Nephron progenitor cell (in vitro differentiated cells): ENCODE measurements at places on chromosomes 5 and 9.
A peak's percentile ranks its signal among the peaks of the same experiment; 100 is the strongest.

- DNase-seq: peak; percentile 2
Observed at GRCh38 chr5:101271416-101271815, 368.3 kb upstream of the ST8SIA4 start.

- no peak for DNase-seq
Observed at GRCh38 chr9:76734716-76735115, 29.5 kb upstream of the PCA3 start.

DNA sequence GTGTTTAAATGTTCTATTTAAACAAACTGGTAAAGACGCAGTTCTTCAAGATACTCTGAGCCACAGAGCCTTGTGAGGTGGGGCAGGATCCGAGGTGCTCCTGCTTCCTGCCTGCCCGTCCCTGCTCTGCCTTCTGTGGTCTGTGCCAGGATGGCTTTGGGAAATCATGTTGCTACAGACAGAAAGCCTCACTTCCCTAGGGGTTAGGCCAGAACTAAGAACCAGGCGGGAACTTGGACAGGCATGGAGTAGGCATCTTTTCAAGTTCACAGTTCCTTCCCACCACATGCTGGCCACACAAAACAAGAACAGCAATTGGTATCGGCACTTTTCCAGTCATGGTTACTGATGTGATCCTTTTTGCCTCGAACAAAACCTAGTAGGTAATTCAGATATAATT lies 67.7 kb upstream of the SPOCK1 start:
- no peak for DNase-seq

DNA sequence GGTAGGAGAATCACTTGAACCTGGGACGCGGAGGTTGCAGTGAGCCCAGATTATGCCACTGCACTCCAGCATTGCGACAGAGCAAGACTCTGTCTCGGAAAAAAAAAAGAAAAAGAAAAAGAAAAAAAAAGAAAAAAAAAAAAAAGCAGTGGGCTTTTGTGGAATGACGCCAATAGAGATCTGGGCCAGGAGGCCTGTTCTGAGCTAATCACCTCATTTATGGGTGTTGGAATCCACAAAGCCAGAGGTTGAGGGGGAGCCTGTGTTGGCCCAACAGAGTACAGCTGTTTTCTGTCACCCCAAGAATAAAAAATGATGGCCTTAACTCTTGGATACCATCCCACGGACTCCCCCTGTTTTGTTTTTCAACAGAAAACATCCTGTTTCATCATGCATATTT lies 18.5 kb downstream of the OSTF1 start:
- DNase-seq: no peak

- peak; percentile 32 for DNase-seq
Observed at GRCh38 chr9:90722071-90722470, 79.4 kb upstream of the DIRAS2 start.

DNA sequence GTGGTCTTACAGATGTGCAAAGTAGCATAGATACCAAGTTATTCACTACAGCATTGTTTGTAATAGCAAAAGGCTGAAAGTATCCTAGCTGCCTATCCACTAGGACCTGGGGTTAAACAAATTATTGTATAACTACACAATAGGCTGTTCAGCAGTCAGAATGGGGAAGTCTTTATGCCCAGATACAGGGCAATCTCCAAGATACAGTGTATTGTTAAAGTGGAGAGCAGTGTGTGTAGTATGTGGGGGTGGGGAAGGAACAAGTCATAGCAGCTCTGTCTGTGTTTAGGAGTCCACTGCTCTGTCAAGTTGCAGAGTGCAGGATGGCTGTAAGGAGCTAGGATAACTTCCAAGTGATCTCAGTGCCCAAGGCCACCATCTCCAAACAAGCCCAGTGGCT lies 5.5 kb downstream of the PCYOX1L start:
- DNase-seq: no peak

GRCh38 chr5:140319833-140320232 lies 16.9 kb upstream of the PFDN1 start:
- DNase-seq: no peak

DNA sequence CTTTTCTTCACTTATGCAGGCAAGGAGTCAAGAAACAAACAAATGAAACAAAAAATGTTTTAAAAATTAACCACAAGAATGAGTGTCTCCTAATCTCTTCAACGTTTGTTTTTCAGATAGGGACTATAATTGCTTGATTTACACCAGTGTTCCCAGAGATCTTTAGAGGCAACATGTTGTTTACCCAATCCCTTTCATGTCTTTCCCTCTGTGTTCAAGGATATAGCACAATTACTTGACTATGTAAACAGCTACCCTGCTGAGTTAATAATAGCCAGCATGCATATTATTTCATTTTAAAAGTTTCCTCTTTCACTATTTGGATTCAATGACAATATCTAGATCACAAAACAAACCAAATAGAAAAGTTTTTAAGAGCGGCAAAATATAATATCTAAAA lies 25.1 kb upstream of the SHISAL2B start:
- no peak for DNase-seq

DNA sequence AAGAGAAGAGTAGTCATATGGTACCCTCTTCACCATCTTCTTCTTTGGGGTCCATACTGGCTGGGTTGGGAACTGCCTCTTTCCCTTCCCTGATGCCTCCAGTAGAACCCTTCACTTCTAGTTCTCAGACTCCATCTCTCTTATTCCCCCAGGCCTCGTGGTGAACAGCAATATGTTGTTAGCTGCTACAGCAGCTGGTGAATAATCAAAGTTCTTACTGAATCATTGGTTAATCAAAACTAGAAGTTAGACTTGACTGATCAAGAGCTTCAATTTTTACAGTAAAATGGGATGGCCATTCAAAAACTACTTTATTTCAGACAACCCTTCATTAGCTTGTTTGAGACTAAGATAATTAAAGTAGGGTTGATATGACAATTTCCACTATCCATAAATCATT lies 190.9 kb upstream of the GNA14 start:
- DNase-seq: no peak

- no peak for DNase-seq
Observed at GRCh38 chr9:16070455-16071145, 517.8 kb downstream of the CCDC171 start.

DNA sequence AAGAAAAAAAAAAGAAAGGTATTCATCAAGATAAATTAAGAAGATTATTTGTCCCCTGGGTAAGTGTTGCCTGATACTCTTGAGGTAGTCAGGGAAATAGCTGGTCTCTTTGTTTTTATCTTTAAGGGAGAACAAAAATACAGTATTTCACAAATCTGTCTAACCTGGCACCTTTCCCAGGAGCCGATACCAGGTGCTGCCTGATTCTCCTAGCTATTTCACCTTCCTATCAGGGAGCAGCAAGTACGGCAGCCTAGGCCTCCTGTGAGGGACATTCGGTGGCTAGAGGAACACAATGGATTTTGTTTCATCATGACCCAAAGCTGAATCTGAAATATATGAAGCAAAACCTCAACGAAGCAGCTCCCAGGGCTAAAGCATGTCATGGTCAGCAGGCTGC lies 86.0 kb downstream of the TARS1 start:
- DNase-seq: no peak

- DNase-seq: no peak
Observed at GRCh38 chr9:68953771-68954170, 60.1 kb downstream of the PRKACG start.

DNA sequence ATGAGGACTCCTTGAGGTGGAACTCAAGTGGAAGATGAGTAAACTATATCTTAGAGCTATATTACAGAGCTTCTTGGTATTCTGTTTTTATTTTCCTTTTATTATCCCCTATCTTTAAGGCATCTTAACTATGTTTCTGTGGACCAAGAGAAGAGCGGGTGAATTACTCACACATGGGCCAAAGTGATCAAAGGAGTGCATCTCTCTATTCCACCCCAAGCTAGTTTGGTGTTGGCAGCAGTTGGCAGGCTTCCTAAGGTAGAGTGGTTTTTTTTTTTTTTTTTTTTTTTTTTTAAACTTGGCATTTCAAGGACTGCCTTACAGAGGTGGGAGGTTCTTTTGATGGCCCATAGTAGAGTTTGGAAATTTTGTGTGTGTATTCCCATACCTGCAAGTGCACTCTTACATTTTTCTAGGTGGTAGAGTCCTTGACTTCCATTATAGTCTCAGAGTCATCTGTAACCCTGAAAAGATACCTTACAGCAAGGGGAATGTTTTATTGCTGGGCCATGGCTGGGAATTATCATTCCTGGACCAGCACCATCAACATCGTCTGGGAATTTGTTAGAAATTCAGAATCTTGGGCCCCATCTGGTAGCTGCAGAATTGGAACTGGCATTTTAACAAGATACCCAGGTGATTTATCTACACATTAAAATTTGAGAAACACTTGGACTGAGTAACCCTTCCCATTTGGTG lies 51.0 kb downstream of the ARHGAP26 start:
- no peak for DNase-seq

GRCh38 chr9:111386386-111386785 lies 56.4 kb upstream of the OR2K2 start:
- DNase-seq: no peak

- DNase-seq: peak; percentile 23
Observed at GRCh38 chr5:54904425-54904824, 81.0 kb downstream of the ESM1 start.

- no peak for DNase-seq
Observed at GRCh38 chr9:131487621-131488031, 15.1 kb upstream of the POMT1 start.

DNA sequence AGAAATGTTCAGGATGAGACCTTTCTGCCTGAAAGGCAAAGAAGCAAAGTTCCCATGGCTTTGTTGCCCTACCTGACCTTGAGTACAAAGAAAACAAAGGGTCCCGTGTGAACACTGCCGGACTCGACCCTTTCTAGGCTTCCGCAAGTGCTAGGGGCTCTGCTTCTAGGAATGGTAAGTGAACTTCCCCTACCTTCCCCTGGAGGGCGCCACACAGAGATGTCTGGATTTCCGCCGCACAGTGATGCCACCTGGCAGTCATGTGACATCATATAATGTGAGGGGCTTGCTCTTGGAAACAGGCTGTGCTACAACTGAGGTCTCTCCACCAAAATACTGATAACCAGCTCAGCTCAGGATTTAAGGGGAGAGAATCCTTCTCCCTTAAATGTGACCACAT lies 56.6 kb downstream of the HSD17B3 start:
- DNase-seq: no peak

- no peak for DNase-seq
Observed at GRCh38 chr5:38538161-38538560, 18.3 kb downstream of the LIFR start.

- peak; percentile 13 for DNase-seq
Observed at GRCh38 chr5:155884041-155884440, 442.9 kb upstream of the SGCD start.

DNA sequence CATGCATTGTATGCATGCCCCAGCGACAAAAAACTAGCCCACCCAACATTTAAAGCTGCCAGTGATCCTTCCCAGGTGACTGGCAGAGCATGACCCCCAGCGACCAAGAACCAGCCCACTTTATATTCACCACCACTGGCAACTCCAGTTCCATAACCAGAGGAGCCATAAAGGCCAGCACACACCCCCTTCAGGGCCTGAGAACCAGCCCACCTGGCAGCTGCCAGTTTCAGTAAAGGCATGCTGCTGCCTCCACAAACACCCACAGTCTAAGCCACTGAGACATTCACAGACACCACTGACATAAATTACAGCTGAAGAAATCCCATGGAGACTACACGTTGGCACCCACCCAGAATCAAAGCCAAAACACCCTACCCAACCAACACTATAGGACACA lies 46.9 kb upstream of the RGS7BP start:
- DNase-seq: no peak
